ENCODE measurements at places on chromosomes 2 and 18.
A peak's percentile ranks its signal among the peaks of the same experiment; 100 is the strongest.

- no peak for DNase-seq
Measured at GRCh38 chr2:230793572-230794359, 71.0 kb upstream of the ITM2C start.

GRCh38 chr18:30957066-30957465 is 85.5 kb downstream of the DSC3 start:
- DNase-seq = no peak

DNA sequence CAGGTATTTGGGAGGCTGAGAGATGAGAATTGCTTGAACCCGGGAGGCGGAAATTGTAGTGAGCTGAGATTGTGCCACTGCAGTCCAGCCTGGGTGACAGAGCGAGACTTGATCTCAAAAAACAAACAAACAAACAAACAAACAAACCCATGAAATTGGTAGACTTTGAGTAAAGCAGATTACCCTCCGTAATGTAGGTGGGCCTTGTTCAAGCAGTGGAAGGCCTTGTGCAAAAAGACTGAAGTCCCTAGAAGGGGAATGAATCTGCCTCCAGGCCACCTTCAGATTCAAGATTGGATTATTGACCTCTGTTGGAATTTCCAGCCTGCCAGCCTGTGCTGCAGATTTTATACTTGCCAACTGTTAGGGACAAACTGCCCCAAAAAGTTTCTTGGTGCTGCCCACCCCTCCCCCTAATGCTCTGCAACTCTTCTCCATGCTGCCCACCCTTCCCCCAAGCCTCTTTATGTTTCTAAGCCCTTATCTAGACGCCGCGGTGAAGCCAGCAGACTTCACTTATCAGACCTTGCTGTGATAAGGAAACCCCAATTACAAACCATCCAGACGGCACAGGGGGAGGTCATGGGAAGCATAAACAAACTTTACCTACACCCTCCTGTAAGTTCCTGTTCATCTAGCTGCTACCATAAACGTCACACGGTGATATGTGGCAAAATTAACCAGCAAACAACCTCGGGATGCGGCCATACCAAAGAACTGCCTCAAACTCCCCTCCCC is 17.0 kb downstream of the CYP27A1 start:
- DNase-seq = no peak

GRCh38 chr2:227163485-227163997 is 464 bp downstream of the COL4A4 start:
- peak; percentile 62 for DNase-seq

GRCh38 chr2:172888714-172889669 is 153.3 kb downstream of the RAPGEF4 start:
- DNase-seq = no peak

Measured in RPMI8226 (cell line).